ENCODE measurements at places on chromosomes 5 and 9.

DNA sequence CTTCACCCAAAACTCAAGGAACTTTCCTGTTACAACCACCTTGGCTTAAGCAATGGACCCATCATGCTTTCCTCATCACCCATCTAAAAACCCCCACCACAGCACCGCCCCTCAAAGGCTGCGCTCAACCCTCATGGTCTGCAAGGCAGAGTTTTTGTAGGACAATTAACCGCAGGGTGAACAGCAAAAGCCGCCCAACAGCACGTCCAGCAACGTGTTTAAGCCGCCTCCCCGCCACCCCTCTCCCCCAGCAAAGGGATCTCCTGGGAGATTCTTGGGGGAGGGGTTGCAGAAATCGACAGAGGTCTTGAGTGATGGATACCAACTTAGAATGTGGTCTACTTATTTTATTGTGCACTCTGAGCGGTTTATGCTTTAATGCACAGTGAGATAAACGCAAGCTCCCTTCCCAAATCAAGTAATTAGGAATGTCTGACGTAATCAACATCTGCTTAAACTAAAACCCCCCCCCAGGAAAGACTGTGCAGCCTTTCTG lies 1.9 kb downstream of the ROR2 start:
- DNase-seq = no peak

DNA sequence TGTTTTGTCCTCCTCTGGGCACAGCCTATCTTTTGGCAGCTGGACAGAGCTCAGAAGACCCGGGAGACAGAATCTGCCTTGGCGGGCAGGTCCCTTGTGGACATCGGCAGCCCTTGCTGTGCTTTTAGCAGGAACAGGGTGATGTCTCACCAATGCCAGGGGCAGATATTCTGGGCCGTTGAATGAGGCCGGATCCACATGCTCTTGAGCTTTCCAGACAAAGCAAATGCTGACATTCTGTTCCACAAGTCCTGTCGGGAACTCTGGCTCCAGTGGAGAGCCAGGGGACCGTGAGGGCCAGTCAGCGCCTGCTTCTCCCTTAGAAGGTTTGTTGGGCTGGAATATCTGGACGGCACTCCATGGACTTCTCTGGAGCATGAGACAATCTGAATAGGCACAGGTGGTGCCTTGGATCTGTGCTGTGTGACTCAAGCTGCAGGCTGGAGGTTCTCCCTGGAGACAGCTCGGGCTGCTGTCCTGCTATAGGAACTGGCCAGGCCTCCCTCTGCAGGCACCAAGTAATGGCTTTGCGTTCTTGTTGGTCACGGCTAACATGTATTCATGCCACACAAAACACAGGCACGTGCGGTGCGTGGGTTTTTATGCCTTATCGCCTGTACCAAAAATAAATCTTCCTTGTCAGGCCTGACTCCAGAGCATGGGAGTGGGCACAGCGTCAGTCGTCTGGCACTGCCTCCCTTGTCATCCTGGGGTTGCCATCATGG lies 80.3 kb downstream of the GADD45G start:
- no peak for DNase-seq

GRCh38 chr5:120683580-120683979 lies 219.5 kb downstream of the PRR16 start:
- DNase-seq = no peak

DNA sequence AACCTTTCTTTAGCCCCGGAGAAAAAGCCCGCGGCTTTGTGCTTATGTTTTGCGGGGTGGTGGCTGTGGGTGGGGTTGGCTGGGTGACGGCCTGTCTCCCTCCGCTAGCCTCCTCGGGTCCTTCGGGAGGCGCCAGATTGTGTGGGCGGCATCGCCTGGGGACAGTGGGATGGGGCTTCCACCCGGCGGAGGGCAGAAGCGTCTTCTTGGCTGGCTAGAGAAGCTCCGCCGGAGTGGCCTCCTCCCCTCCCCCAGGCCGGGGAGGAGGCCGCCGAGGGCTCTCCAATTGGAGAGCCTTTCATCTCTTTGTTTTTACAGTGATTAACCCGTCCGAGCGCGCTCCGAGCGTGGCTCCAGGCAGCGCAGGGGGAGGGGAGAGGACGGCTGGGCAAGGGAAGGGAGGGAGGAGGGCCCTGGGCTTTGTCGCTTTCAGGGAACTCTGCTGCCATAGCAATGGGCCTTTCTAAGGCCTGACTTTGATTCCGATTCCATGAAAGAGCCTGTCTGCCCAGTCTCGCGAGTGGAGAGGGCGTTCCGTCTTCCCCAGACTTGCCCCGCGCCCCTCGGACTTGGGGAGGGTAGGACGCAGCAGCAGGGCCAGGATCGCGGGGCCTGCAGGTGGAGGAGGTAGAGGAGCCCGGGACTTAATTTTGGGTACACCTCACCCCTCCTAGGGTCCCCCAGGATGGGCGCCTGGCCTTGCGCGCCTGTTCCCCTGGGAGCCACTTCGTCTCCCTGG lies 36.7 kb upstream of the TIFAB start:
- peak; percentile 71 for DNase-seq

DNA sequence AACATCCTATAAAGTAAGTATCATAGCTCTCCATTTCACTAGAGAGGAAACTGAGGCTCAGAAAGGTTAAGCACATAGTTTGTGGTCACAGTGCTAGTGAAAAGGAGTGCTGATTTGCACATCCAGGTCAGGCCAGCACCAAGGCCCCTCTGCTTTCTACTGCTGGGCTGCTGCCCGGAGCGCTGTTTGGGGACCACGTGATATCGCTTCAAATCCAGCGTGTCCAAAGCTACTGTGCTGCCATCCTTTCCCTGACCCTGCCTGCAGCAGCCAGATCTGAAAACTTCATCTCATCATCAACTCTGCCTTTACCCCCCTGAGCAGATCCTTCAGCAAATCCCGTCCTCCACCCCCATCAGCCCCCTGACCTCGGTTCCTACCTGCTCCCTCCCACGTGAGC lies 40.7 kb upstream of the AKNA start:
- no peak for DNase-seq

- DNase-seq = no peak
These were observed 144.9 kb downstream of the ALDH1A1 start for GRCh38 chr9:72807765-72808445.

DNA sequence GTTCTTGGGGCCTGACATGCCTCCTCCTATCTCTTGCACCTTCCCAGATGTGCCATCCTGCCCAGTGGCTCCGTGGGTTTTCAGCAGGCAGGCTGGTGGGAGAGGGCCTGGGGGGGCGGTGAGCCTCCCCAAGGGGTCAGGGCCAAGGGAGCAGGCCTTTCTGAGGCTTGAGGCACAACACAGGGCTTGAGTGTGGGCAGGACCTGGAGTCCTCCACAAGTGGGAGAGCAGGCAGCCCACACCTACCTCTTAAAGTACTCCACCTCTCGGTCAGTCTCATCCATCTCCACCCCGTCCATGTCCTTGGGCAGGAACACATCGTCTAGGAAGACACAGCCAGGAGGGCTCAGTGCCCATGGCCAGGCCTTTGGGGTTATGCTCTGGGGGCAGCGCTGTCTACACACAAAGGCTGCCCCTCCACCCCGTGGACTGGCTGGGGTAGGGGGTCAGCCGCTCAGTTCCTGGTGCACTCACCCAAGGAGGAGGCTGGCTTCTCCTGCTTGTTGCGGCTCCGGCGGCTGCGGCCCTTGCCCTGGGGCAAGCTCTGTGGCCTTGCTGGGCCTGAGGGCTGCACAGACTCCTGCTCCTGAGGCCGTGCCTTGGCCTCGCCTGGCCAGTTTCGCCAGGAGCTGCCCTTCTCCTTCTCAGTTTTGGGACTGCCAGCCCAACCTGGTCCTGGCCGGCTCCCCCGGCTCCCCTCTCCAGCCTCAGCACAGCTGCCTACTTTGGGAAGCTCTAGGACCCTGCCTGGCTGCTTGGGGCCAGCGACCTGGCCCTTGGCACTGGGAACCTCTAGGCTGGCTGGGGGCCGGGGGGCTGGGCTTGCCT lies 7.2 kb upstream of the DDX41 start:
- DNase-seq = no peak

DNA sequence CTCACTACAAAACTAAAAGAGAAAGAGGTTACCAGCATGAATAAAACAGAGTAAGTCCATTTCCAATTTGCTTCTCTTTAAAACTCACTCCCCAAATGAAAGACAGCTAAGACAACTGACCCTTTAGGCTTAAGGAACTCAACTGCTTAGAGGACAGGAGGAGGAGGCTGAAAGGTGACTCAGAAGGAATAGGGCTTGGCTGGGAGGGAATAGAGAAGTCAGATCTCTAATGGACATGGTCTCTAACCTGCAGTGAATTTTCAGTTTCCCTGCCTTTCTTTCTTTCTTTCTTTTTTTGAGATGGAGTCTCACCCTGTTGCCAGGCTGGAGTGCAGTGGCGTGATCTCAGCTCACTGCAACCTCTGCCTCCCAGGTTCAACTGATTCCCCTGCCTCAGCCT lies 261.8 kb upstream of the CLINT1 start:
- DNase-seq = no peak

DNA sequence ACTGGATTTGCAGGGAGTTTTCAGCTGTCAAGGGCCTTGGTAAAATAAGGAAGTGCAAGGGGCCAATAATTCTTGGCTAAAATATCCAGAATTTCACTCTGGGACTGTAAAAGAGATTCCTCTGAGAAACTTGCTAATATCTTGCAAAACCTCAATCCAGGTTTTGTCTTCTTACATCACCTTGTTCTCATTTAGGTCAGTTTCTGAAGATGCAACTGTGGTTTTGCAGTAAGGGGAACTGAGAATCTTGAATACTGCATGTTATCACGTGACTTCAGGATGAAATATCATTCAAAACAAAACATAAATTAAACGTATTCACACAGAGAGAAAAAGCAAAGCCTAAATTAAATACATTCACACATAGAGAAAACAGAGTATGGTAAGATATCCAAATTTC lies 35.0 kb upstream of the RIC1 start:
- DNase-seq = no peak

GRCh38 chr9:101527066-101527465 lies 6.6 kb upstream of the RNF20 start:
- peak; percentile 62 for DNase-seq

GRCh38 chr9:129435291-129435690 lies 185.6 kb downstream of the C9orf50 start:
- DNase-seq = no peak

DNA sequence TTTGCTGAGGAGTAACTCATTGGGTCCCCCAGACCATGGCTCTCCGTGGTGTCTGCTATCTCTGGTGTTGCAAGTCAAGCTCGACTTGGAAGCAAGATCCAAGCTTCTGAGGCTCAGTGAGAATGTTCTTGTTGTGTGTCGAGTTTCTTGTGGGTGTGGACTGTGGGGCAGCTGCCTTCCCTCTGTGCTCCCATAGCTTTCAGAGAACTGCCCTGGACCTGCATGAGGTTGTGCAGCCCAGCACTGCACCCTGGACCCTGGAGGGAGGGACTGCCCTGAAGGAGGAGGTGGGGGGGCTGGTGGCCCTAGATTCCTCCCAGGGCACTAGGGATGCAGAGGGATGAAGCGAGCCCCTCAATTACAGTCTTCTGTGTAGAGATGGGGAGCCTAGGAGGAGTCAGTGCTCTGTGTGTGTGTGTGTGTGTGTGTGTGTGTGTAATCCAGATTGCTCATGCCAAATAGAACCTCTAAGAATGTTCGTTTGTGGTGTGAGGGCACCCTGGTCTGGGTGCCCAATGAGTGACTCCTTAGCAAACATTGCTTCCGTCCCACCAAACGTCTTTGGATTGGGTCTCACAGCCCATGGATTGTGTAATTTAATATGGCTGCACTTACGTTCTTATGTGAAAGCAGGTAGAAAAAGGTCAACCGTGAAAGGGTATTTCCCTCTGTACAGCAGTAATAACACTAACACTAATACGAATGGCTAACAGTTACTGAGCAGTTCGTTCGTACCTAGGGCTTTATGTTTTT lies 143.3 kb upstream of the LMX1B start:
- no peak for DNase-seq

DNA sequence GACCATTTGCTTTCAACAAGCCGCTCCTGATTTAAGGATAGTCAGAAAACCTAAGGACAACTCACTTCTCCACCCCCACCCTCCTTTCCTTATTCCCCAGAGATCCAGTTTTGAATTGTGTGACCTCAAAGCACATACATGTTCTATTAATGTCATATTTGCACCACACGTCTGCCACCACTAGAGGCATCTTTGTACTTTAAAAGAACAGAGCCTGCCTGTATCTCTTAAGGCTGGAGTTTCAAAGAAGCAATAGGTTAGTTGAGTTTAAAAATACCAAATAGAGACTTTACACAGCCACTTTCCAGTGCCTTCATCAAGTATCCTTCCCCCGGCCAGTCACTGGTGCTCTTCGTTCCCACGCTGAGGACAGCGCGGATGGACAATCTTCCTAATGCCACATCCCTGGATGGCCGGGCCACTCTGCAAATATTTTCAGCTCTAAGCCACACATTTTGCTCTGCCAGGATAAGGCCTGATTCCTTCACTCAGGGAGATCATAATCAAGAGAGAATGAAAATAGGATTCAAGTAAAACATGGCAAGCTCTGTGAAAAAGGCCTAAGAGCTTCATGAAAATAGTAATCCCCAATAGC lies 146.3 kb downstream of the SNCAIP start:
- DNase-seq = no peak

DNA sequence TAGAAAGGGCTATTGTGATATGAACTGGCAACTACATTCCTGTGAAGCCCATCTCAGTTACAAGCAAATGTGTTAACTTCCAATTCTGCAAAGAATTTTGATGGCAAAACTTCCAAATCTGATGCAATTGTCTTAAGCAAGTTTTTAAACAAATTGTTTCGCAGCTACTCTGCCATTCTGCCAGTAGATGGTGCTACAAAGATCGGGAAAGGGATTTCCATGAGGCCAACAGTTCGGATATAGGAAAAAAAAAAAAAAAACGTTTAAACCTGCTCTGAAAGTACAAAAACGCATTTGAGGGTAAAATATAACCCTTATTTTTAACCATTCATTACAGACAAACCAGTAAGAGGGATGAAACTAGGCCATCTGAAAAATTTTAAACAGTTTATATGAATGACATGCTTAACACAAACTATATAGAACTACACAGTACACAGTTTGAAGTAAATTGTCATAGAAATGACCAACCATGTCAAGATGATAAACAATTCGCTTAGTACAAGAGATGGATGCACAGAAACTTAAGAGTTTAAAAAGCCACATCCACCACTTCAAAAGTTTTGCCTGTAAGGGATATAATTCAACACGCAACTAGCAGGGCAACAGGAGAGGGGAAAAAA lies 2.2 kb downstream of the HNRNPA0 start:
- peak; percentile 48 for DNase-seq

GRCh38 chr5:634191-634590 lies 22.1 kb downstream of the CEP72 start:
- no peak for DNase-seq

DNA sequence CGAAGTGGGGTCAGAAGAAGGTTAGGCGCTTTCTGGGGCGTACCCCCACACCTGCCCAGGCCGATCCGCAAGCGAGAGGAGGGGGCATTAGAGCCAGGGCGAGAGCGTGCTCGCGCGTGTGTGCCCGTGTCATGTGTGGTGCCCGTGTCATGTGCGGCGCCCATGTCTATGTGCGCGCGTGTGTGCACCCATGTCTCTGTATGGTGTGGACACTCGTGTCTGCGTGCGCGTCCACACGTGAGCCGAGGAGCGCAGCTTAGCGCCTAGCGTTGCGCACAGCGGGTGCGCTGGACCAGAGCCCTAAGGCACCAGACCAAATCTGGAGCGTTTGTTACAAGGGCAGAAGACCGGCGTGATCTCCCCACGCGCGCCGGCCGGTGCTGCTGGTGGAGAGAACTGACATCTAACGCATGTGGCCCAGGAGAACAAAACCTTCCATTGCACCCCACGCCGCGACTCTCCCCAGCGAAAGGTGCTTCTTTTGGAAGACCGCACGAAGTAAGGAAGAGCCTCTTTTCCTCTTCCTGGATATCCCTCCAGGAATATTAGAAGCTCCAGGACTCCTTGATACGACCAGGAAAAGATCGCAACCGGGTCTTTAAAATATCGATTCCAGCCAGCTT lies 644 bp downstream of the NIM1K start:
- no peak for DNase-seq

- peak; percentile 35 for DNase-seq
These were observed 198.1 kb downstream of the NPR3 start for GRCh38 chr5:32909207-32909606.

Measured in A172 (cell line).